ENCODE measurements at places on chromosomes 6 and 20. TPM values are rescaled to one million over a fixed set of nuclear protein-coding genes. Genes with fewer than 3 reads are reported as not detected.

FKBP1C gene
- total RNA-seq = 0.43 TPM

FBXO9 gene
- total RNA-seq = 55.3 TPM

LY86 gene
- not detected for total RNA-seq

FRMD1 gene
- total RNA-seq = not detected

DEFB112 gene
- not detected for total RNA-seq

PHACTR1 gene
- total RNA-seq = 0.43 TPM

DEFB121 gene
- not detected for total RNA-seq

CBLN4 gene
- total RNA-seq = not detected

All from fibroblast of villous mesenchyme (primary cell).